Erythroblast (primary cell): ENCODE measurements at places on chromosomes 3 and 15.

- no peak for DNase-seq
These were observed 1.9 kb downstream of the SNRPA1 start for GRCh38 chr15:101293122-101293521.

GRCh38 chr3:127000119-127000518, 17.2 kb downstream of the PLXNA1 start:
- DNase-seq, result no peak

DNA sequence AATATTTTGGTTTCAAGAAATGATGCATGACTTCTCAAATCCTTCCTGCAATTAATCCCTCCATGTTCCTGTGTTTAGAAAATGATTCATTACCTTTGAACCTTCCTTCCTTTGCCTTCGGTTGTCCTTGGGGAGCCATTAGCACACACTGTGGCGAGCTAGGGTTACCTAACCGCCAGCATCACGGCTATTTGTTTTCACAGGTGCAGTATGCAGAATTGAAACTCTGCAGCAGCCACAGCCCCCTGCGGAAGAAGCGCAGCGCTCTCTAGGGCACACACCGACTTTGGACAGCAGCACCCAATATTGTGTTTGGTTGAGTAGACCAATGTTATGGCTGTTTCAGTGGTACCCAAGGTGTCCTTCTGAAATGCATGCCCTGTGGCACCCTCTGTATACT, 247.4 kb downstream of the MCTP2 start:
- no peak for DNase-seq

- no peak for DNase-seq
These were observed 84.5 kb downstream of the EFL1 start for GRCh38 chr15:82178061-82178460.

DNA sequence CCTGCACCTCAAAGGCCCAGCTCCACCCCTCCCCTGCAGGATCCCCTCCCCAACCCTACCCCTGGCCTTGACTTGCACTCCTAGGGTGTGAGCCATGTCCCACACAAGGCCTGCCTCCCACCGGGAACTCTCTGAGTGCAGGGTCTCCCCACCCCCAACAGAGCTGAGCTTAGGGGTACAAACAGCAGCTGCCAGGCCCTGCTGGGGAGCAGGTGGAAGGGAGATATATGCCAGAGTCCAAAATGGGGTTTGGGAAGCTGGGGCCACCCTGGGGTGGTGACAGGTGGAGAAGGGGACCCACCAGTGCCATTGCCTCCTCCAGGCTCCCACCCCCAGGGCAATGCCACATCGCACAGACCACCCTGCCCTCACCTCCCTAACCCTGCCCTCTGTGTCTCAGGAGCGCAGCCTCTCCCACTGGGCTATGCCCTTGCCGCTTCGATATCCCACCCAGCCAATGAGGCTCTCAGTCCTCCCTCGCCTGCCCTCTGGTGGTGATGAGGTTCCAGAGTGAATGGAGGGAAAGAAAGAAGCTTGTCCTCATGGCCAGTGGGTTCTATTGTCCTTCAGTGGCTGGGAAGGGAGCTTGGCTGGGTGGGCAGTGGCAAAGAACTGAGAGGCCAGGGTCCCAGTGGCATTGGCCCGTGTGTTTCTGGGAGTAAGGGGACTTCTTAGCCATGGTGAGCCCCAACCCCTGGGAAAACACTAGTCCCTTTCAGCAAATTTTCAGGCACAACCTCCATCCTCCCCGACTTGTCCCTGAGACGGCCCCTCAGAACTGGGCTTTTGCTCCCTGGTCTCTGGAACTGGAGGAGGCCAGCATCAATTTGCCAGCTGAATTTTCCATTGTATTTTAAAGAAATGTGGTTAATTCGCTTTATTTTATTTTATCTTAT, 46.8 kb downstream of the CYP11A1 start:
- DNase-seq, result peak; percentile 31

DNA sequence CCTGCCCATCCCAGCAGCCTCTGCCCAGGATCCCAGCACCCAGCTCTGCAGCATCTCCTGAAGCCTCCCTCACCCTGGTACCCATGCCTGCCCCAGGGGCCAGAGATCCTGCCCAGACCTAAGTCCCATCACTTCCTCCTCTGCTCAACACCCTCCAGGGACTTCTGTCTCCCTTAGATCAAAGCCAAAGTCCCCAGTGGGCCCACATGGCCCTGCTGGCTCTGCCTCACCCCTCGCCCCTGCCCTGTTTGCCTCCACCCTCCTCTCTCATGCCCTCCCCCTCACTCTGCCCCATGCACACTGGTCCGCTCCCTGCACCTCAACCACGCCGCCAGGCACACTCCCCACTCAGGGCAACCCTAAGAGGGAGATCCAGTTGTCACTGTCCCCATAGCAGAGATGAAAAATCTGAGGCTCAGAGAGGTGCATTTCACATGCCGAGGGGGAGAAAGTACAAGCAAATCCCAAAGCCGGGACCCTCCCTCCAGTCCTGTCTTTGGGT, 146.5 kb downstream of the NUP210 start:
- DNase-seq, result no peak

DNA sequence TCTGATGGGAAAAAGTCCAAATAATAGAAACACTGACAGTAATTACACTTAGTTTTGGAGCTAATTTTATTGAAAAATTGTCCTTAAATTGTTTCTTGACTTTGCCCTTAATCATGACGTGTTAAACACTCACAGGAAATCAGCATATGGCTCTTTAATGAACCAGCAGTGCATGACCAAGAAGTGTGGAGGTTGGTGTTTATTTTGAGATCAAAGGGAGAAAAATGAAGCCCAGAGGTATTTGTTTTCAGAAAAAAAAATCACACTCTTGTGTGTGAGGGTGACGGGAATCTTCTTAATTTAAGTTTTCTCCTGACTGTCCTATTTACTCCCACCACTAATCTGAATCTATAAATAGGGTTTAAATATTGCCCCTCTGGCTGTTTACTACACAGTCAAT, 28.8 kb upstream of the SYNM start:
- DNase-seq, result no peak

GRCh38 chr3:94070341-94070911, 7.6 kb downstream of the NSUN3 start:
- no peak for DNase-seq

DNA sequence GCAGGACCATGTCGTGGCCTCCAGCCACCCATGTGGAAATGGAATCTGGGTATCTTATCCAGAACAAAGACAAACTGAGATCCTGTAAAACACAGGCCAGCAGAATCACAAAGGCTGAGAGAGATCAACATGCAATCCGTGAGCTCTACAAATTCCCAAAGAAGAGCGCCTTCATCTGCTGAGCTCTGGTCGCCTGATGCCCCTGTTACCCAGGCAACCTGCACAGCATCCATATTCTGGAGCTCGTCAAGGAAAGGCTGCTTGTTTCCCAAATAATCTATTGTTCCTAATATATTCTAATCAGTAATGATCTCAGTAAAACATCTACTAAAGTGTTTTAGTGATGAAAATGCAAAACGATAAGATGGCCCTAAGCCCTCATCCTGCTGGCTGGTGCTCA, 133.6 kb downstream of the OCA2 start:
- DNase-seq, result no peak

DNA sequence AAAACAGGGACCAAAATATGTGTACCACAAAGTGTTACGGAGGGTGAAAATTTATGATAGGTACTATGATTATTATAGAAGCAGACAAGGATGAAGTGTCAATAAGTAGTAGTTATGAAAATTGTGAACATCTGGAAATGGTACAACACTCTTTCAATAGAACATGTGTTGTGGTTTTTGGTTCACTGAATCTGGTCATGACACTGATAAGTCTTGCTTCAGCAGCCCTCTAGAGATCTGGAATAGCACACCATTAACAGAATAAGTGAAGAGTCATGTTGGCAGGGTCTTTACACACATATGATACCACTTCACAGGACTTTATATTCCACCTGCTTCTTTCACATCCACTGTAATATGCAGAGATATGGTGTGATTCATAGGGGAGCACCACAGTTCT, 985.2 kb upstream of the SEMA6D start:
- DNase-seq, result no peak

GRCh38 chr3:140761076-140761639, 83.3 kb downstream of the TRIM42 start:
- DNase-seq, result no peak

GRCh38 chr3:31186041-31186440, 291.6 kb upstream of the GADL1 start:
- DNase-seq, result no peak

- no peak for DNase-seq
These were observed 360.9 kb upstream of the TRIM42 start for GRCh38 chr3:140316868-140317400.

DNA sequence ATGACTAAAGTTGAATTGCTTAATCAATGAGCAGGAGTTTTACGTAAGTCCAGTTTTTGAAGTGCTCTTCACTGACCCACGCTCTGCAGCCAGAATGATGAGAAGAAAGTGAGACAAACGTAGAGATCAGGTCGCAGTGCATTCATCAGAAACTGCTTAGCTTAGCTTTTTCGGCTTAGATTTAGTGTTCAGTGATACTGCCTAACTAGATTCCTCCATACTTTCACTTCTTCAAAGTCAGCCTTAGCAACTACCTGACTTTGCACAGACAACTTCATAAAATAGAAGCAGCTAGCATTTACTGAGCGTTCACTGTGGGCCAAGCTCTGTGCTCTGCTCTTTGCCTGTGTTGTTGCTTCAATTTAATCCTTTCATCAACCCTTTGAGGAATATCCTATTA, 116.1 kb downstream of the KCNH8 start:
- DNase-seq, result no peak

DNA sequence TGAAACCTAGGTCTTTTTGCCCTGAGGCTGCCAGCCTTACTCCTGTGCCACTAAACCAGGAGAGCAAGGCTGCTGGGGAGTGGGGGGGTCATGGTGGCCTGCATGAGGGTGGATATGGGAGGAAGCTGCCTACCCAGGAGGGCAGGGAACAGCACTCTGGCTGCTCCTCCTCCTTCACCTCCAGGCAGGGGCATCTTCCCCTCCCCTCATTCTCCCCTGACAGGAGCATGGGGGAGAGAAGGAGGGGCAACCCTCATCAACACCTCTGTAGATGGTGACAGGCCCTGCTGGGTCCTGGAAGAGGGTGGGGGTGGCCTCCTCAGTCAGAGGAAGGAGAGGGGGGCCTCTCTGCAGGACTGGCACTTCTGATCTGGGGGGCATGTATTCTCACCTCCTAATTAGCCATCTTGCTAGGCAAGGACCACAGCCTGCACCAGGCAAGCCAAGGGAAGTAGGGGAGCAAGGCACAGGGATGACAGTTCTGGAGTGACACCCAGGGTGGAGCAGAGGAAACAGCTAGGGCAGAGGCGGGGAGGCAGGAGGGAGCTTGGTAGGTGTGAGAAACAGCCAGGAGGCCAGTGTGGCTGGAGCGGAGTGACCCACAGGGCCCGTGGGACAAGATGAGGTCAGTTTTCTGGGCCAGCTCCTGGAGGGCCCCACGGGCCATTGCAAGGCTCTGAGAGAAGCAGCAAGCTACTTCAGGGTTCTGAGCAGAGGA, 4.9 kb downstream of the CCDC33 start:
- no peak for DNase-seq

GRCh38 chr3:80263260-80263659, 495.5 kb upstream of the ROBO1 start:
- DNase-seq, result no peak

DNA sequence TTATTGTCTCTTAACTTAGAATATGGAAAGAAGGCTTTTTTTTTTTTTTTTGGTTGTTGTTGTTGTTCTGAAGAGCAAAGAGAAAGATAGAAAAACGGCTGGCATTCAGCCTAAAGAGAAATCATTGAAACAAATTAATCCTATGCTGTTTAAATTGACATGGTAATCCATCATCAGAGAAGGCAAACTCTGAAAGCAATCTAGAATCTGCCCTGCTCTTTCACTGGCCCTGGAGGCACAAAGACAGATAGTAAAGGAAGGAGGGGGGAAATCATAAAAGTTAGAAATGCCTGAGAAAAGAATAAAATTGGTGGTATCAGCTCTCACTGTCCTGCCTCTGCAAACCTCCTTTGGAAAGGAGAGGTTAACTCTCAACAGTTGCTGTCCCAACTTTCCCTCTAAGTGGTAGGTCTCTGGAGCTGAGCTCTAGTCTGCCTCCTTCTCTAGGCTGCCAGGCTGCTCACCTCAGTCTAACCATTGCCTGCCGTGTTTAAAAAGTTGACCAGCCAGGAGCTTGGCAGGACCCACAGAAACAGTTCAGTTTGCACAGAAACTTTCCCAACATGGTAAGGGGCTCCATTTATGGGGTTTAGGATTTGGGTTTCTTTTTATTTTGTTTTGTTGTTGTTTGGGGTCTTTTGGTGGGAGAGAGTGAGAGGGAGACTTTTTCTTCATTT, 13.4 kb upstream of the NR2F2 start:
- no peak for DNase-seq

DNA sequence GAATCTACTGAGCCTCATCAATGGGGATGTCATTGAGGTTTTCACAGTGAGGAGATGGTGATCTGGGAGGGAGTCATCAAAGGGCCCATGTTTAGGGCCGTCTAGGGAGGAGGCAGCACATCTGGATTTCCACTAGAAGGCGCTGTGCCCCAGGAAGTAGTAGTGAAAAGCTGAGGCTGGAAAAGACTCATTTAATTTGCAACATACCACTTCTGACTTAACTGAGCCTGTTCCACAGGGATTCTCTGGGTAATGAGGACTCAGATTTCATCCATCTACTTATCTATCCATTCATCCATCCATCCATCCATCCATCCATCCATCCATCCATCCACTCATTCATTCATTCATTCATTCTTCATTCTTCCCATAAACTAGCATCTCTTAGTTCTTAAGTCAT, 17.4 kb upstream of the SHF start:
- peak; percentile 71 for DNase-seq

DNA sequence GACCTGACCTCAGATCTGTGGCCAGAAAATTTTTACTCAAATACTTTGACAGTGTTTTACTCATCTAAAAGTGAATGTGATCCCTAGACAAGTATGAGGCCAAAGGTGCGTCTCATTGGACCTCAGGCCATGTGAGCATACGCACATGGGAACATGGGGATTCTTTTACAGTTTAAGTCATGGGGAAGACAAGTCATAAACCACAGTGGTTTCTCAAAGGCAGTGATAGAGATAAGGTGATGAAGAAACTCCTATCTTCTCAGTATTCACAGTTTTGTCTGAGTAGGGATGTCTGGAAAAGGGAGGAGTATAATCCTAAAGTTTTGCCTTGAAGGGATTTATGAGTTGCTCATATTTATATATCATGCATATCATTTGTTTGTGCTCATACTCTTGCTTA, 173.8 kb downstream of the FNDC3B start:
- no peak for DNase-seq

- DNase-seq, result no peak
These were observed 214.6 kb upstream of the UBE2E2 start for GRCh38 chr3:22988566-22988965.
